NCI-H774 (cell line): ENCODE measurements at places on chromosomes 3 and 15.

DNA sequence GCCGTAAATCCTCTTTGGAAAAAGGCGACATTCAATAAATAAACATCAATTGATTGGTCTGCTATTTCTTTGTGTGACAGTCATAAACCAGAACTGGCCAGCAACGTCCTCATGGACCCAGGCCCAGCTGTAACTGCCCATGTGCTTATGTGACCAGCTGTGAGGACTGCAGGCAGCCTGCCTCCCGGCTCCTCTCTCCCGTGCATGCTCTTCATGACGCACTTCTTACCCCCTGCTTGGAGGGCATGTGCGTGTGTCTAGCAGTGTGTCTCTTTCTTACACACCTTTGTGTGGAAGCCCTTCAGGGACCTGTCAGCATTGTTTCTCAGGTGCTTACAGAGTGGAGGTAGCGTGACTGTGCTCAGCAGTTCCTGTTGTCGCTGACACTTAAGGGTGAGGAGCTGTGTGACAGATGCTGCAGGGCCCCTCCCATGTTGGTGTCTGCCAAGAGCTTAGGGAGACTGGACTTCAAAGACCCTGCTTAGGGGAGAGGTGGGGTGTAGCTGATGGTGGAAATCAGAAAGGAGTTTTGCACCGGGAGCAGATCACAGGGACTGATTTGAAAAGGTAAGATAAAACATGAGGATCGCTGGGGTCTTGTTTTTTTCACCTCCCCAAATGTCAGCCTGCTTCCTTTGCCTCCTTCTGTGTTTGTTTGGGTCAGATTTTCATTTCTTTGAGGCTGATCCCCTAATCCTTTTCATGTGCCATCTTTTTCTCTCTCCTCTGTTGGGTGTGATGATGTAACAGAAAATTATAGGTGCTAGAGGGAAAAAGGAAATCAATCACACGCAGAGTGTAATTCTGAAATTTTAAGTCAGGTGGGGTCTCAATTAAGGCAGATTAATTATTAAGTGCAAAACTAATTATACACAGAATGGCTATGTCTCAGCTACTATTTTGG, 2.1 kb downstream of the PODXL2 start:
- peak; percentile 1 for DNase-seq

DNA sequence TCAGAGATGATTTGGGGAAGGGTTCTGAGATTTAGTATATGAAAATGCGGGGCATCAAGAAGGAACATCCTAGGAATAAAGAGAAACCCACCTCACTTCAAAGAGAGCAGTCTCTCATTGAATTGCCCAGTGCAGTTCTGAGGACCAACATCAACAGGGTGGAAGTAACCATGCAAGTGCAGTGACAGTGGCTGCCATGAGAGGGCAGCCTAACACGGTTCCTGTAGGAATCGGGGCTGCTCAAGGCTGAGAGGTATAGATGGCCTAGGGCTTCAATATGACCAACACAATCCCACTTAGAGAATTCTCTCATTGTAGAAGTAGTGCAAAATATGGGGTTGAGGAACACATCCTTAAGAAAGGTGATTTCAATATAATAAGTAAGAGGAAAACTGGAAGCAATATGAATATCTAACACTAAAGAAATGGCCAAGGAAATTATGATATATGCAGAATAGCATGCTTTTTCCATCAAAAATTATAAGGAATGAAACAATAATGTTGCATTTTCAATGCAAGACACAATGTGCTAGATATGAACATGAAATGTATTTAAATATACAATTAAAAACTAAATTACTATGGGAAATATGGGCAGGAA, 51.1 kb upstream of the ARRDC4 start:
- peak; percentile 49 for DNase-seq

GRCh38 chr3:155282385-155283091, 10.9 kb downstream of the STRIT1 start:
- no peak for DNase-seq

DNA sequence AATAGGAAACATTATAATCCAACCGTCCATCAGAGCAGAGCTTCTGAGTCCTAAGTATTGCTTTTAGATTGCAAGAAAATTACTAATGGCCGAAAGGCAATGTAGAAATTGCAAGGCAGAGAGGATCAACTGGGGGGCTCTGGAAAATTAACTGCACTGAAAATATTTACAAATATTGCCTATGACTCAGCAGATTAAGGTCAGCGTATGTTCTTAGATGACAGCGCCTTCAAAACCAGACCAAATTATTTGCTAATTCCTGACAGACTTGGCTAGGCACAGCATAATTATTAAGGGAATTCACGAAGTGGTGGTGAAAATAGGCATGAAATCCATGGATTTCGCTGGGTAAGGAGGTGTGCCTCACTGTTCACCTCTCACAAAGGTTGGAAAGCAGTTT, 947.7 kb downstream of the TUSC7 start:
- no peak for DNase-seq

- no peak for DNase-seq
These were observed 10.6 kb upstream of the ATP2B2 start for GRCh38 chr3:10515884-10516495.
